ENCODE measurements at places on chromosomes 7 and 10.

DNA sequence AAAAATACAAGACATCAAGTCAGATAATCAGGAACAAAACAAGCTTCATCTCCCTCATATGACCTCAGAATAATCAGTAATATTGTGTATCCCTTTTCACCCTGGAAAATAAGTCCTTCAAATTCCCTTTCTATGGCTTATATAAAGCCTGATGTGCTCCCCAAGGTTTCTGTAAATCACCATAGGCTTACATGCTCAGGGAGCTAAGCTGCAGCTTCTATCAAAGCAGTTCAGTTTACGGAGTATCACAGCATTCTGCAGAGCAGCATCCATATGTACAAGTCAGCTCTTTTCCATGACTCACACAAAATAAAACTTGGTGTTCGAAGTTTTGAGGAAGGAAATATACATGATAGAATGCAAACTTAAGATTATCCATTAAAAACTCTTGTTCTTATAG, 225.6 kb downstream of the LRRTM3 start:
- DNase-seq = no peak

DNA sequence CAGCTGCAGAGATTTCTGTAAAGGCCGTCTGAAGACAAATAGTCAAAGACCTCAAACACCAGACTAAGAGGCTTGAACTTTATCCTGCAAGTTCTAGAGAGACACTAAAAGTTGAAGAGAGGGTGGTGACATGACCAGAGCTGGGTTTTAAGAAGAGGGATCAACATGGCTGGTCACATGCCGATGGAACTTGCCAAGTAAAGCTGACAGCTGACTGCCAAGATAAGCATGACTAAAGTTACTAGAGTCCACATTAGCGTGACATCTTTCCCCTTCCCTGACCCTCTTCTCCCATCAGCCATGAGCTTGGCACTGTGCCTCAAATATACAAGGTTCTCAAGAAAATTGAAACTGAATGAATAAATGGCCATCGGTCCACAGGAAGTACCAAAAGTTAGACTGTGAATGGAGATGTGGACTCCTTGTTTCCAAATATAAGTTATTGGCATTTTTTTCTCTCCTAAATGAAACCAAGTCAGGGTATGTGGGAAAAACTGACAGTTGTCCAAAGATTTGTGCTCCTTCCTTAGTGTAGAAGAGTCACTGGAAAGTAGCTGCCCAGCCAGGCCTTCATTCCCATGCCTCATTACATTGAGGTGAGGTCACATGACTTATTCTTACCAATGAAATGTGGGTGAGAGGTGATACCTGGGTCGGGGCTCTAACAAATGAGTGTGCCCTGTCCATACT, 24.5 kb downstream of the XPNPEP1 start:
- no peak for DNase-seq

GRCh38 chr7:102292813-102293798, 6.4 kb downstream of the SH2B2 start:
- no peak for DNase-seq

GRCh38 chr7:32042900-32043299, 27.3 kb downstream of the PDE1C start:
- no peak for DNase-seq

DNA sequence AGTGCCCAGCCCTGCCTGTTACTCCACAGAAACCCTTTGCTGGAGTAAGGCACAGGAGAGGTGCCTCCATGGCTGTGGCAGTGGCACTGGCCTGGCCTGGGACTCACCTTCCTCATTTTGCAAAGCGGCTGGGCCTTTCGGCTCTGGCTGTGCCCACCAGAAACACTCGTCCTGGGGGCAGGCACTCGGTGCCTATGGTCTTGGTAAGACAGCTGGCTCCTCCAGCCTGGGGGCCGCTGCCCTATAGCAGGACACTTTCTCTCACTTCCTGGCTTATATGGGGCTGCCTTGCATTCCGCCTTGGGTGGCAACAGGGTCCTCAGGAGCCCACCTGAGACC, 13.2 kb downstream of the ZMIZ1 start:
- DNase-seq = no peak

- no peak for DNase-seq
Measured at GRCh38 chr7:30328381-30328780, 44.0 kb downstream of the ZNRF2 start.

DNA sequence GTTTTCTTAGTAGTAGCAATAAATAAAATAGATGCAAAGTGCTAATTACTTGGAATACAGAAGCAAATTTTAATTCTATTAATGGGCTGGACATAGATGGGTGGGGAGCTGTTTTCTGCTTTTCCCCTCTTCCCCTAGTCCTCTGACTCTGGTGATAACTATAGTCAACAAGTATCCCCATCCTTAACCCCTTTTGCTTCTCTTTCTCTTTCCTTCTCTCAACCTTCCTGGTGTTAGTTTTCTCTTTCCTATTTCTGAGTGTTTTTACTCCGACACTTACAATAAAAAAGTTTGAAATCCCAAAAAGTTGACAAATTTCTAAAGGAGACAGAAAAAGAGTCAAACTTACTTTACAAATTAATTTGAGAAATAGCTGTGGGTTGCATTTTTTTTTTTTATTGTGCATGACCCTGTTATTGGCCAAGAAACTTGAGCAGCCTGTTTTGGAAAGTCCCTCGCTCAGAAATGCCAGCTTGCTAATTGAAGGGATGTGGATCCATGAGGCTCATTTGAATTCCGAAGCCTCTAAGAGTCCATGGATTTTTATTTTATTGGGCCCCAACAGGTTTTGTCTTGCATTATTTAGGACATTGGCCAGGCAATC, 2.4 kb downstream of the FAS start:
- no peak for DNase-seq

GRCh38 chr7:101164071-101164840, 1.1 kb downstream of the VGF start:
- no peak for DNase-seq

DNA sequence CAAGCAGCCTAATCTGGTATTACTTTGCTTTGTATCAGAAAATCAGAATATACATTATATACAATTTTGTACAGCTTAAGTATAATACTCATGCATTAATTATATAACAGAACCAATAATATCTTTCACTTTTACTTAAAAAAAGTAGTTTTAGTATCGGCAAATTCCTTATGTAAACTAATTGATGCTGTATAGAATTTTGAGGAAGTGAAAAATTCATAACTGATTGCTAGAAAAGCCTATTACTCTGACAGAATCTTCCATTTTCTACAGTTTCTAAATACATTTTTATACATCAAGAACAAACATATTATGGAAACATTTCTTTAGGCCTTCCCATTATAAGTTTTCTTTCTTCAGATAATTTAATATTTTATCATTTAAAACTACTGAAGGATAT, 124.0 kb upstream of the GPR22 start:
- no peak for DNase-seq

GRCh38 chr7:122132341-122132740, 11.7 kb downstream of the AASS start:
- DNase-seq = no peak

GRCh38 chr7:37577412-37577811, 106.2 kb upstream of the GPR141 start:
- no peak for DNase-seq

GRCh38 chr10:75599875-75600648, 168.6 kb downstream of the LRMDA start:
- DNase-seq = no peak

DNA sequence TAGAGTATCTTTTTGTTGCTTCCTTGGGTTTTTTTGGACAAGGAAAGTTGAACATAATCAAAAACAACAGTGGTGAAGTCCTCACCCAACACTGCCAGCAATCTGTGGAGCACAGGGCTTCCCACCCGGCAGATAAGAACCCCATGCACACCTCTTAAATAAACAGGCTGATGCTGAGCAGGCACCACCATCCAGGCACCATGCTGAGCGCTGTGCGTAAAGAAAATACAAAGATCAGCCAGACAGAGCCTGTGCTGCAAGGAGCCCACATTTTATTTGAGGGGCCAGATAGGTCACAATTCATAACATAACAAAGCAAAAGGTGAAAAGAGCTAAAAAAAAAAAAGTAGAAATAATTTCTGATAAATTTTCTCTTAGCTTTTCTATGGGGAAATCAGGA, 231.2 kb downstream of the PTPRN2 start:
- no peak for DNase-seq

DNA sequence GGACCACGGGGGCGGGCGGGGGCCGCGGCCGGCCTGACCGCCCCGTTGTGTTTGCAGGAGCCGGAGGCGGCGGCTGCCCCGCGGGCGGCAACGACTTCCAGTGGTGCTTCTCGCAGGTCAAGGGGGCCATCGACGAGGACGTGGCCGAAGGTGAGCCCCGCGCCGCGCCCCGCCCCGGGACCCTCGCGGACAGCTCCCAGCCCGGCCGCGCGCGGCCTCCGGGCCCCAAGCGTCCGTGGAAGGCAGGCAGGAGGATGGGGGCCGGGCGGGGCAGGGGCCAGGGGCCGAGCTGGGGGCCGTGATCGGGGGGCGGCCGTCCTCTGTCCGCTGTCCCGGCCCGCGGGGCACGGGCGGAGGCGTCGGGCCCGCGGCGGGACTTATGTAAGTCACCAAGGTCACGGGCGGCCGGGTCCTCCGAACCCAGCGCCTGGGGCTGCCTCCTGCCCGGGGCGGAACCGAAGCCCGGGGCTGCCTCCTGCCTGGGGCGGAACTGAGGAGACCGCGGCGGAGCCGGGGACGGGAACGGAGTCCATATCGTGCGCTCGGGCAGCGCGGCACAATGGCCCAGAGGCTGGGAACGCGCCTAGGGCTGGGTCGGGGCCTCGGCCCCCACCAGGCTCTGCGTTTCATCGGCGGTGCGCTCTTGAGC, 497 bp downstream of the PPP2R2D start:
- DNase-seq = no peak

DNA sequence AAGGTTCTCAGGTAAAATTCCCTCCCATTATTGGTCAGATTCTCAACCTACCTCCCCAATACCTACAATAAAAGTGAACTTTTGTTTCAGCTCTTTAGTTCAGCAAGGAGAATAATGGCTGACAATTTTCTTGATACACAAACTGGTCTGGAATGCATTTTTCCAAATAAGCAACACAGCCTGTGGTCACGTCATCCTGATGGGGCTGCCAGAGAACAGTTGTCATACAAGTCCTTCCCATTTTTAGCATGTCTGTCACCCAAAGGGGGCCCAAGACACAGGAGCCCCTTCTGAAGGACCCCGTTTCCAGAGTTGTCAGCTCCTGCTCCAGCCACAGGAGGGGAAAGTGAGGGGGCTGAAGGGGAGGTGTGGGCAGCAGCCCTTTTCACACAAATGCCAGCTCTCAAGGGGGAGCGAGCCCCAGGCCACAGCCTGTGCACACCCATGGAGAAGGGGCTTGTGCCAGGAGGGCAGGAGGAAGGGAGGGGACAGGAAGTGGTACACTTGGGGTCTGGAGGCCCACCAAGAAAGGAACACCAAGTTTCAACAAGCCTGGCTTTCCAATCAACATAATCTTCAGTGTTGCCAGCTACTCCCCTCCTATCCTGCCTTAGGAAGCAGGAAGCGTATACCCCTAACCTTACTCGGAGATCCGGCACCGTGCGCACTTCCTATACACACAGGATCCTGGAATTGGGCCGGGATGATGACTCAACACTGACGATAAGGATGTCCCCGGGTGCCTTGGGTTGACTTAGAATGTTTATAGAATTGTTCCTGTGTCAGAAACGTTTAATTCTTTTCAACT, 43.4 kb upstream of the PDLIM1 start:
- no peak for DNase-seq

DNA sequence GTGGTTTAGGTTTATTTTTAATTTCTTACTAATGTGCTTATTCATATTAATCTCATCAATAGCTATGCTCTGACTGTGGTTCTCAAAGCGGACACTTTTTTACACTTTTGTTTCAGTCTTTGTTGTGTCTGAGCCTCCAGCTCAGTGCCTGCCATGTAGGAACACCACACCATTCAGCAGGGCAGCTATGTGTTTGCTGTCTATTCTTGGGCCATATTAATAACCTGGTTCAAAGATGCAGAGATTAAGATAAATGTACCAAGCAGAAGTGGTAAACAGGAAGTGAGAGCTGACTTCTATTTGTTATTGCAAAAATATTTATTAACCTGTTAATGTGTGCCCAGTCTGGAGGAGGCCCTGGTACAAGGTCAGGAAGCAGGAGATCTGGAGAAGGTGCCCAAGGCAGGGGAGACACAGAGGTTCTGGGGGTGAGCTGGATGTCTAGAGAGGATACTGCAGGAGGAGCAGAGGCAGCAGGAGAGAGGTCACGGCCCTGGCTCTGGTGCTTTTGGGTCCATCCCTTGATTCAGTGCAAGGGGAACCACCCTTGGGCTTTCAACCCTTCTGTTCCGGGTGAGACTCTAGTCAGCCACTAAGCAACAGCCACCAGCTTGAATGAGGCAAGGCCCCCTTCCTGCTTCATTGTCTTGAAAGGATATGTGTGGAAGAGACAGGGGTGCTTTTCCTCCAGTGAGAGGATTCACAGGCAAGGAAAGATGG, 1.9 kb downstream of the TBXAS1 start:
- no peak for DNase-seq

DNA sequence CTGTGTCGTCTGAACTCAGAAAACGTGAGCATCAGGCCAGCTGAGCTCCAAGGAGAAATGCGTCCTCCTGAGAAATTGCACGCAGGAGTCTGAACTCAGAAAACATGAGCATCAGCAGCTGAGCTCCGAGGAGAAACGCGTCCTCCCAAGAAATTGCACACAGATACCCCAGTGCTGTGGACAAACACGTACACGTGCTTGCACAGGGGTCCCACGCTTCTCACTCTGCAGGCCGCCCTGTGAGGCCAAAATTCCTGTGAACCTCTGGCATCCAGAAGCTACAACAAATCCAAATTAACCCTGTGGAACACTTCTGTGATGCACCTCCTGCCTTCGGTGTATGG, 133.8 kb downstream of the WDR37 start:
- DNase-seq = no peak

- DNase-seq = no peak
Measured at GRCh38 chr7:36039243-36039642, 113.8 kb upstream of the EEPD1 start.

DNA sequence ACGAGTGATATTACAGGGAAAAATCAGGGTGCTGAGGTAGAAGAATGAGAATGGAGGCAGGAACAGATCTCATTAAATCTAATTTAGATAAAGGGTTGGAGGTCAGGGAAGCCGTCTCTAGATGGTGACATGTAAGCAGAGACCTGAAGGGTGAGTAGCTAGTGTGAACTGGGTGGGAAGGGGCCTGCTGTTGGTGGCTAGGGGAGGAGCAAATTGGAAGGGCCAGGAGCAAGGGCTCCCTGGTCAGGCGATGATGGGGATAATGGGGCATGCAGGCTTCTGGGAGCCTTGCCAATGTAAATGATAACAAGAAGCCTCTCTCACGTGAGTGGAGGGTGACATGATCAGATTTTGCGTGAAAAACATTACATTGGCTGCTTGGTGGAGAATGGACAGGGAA, 76.3 kb downstream of the WDFY4 start:
- DNase-seq = no peak

DNA sequence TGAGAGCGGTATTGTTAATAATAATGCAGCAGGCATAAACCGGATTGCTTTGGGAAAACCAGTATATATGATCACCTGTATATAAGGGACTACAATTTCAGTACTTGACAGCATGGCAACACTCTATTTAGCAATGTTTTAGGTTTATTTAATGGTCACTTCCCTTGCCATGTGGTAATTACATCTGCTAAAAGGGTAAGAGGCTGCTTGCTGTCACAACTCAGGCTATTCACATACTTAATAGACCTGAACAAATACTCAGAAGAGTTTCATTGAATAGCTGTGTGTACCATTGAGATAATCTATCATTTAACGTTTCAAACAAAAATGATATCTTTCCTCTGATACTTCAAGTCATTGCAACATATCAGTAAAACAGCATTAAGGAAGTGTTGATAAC, 90.1 kb downstream of the PCDH15 start:
- no peak for DNase-seq

GRCh38 chr10:124717911-124718741, 26.1 kb downstream of the FAM53B start:
- DNase-seq = peak; percentile 46

- DNase-seq = no peak
Measured at GRCh38 chr10:19979628-19980027, 163.4 kb downstream of the PLXDC2 start.
